ENCODE measurements at places on chromosomes 11 and 22.

DNA sequence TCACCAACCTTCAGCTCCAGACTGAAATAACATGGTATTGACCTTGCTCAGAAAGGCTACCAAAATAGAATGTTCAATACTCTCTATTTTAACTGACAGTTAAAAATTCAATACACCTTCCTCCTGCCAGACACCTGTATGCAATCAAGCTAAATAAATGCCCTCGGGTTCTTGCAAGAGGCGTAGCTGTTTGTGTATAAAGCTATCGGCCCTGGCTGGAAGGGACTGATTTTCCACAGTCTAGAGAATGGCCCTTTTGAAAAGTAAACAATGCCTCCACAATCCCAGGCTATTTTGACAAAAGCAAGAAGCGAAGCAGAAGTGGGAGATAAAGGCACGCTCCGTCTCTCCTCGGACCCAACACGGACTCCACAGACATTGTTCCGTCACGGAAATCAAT is 791.2 kb downstream of the BRD1 start:
- DNase-seq = no peak

- DNase-seq = no peak
Measured at GRCh38 chr22:25923914-25924313, 181.9 kb downstream of the MYO18B start.

- no peak for DNase-seq
Measured at GRCh38 chr11:62129590-62130282, 5.9 kb downstream of the INCENP start.

- peak; percentile 12 for DNase-seq
Measured at GRCh38 chr11:135006800-135007199, 594.8 kb upstream of the B3GAT1 start.

DNA sequence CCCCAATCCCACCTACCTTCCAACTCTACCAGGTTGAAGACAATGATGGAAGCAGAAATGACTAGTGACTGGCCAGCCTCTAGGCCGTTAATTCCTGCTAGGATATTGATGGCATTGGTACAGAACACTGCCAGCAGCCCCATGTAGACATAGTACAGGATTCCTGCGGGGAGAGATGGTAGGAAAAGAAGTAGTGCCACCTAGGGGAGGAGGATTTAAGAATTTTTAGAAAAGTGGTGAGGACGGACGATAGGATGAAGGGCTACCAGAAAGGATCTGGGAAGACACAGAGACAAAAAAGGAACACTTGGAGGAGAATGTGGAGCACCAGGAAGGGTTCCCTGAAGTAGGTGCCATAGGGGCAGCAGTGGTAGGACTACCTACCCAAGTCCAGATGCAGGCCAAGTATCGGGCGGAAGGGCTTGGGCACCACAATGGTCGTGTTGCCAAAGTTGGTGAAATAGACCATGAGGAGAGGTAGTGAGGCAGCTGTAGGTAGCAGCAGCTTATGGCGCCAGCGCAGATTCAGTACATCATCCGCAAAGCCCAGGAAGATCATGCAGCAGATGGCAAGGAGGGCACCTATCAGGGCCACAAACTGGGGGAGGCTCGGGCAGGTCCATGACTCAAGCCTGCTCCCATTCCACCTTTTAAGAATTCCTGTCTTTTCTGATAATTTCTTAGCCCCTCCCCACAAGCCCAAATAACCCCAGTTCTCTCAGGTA is 1.2 kb downstream of the DPAGT1 start:
- no peak for DNase-seq

- no peak for DNase-seq
Measured at GRCh38 chr11:88692306-88693086, 355.0 kb upstream of the CTSC start.

GRCh38 chr11:82216927-82217570 is 516.6 kb downstream of the FAM181B start:
- DNase-seq = no peak

GRCh38 chr11:56176318-56176717 is at the start of gene OR5J2:
Gene OR5J2 (plus strand): TSS chr11:56176618. CDS start chr11:56176618, 0 bp downstream.
- no peak for DNase-seq

- DNase-seq = no peak
Measured at GRCh38 chr11:121291319-121291718, 1.3 kb upstream of the SC5D start.

DNA sequence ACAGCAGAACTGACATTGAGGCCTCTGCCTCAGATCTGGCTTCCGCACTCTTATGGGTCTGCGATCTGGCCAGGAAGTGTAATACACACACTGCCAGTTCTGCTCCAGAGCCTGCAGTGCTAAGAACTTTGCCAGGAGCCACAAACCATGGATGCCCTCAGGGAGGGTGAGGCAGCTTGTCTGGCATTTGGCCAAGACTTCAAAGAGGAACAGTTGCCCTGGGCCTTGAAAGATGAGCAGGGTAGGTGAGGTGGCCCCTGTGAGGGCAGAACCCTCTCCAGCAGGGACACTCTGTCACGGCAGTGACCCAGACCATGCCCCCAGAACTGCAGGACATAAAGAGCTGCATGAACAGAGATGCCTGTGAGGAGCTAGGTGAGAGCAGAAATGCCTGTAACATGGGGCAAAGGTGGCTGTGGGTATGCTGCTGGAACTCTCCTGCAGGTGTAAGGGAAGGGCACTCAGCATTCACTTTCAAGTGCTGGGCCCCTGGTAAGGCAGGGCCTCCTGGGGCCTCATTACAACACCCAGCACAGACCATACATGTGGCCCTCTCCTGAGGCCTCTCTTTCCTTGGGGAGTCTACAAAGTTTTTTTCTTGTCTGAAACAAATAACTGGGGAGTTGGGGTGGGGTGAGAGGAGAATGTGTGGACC is 47.3 kb downstream of the NEU3 start:
- DNase-seq = peak; percentile 44

Measured in NCI-H2171 treated with DMSO at 0.1 percent for 48 hours (cell line).